ENCODE measurements at places on chromosomes 12 and 14. TPM values are rescaled to one million over a fixed set of nuclear protein-coding genes. Genes with fewer than 3 reads are reported as not detected.

The SP7 gene
- not detected for total RNA-seq

The EGLN3 gene
- 10.8 TPM for total RNA-seq

The HOXC6 gene
- total RNA-seq: not detected

The CISTR gene
- total RNA-seq: not detected

The ART4 gene
- total RNA-seq: 38.0 TPM

The LPAR5 gene
- total RNA-seq: 4.8 TPM

The IL23A gene
- total RNA-seq: not detected

The CAPS2 gene
- 18.7 TPM for total RNA-seq

The TOMM20L gene
- total RNA-seq: not detected

The ITGA7 gene
- total RNA-seq: 317 TPM

The ISCU gene
- total RNA-seq: 144 TPM

The MGST1 gene
- 51.1 TPM for total RNA-seq

The TAS2R42 gene
- total RNA-seq: not detected

The RHOJ gene
- total RNA-seq: 23.4 TPM

The GPRC5D gene
- total RNA-seq: not detected

The PLEKHG7 gene
- not detected for total RNA-seq

The SLCO1B1 gene
- total RNA-seq: not detected

The RAB3IP gene
- 8.1 TPM for total RNA-seq

The SMIM41 gene
- total RNA-seq: not detected

The VRK1 gene
- 3.0 TPM for total RNA-seq

The SLC25A29 gene
- total RNA-seq: 80.6 TPM

The RARG gene
- 25.7 TPM for total RNA-seq

The SAMD15 gene
- not detected for total RNA-seq

The RIPK3 gene
- 6.8 TPM for total RNA-seq

The PLXNC1 gene
- total RNA-seq: 9.2 TPM

The STYK1 gene
- not detected for total RNA-seq
